ENCODE measurements at places on chromosomes 16 and 17. TPM values are rescaled to one million over a fixed set of nuclear protein-coding genes. Genes with fewer than 3 reads are reported as not detected.

The TIGD7 gene
- 9.2 TPM for total RNA-seq

The BAIAP3 gene
- 0.26 TPM for total RNA-seq

The ALDH3A1 gene
- total RNA-seq: 0.17 TPM

The WNK4 gene
- total RNA-seq: under 0.01 TPM

The CD300LB gene
- total RNA-seq: not detected

The NEUROD2 gene
- not detected for total RNA-seq

DNA sequence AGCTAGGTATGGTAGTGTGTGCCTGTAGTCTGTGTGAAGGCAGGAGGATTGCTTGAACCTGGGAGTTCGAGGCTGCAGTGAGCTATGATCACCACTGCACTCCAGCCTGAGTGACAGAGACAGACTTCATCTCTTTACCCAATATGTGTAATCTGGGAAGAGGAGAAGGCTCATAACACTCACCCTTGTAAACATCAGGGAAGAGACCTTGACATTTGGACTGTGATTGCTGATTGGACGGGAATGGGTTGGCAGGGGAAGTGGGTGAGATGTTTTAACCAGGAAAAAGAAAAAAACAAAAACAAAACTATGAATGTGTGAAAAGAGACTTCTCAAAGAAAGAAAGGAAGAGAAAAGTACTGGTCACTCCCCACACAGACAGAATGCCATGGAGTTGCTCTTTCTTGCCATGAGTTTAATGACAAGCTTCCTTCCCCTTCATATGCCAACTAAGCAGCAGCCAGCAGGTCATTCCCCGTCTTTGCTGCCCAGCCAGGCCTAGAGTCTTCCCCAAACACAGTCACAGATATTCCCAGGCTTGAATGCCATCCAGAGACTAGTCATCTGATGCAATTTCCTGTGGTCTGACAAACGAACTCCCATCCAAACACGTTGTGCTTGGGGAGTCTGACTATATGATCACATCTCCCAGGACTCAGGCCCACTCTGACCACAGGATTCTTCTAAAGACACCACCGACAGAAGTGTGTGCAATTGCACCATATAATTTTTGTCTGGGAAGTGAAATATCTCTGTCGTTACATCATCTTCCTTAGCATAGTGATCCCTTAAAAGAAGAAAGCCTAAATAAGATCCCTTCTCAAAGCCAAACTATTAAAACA, 3.6 kb upstream of the XAF1 start:
- peak; percentile 98 for DNase-seq

- no peak for DNase-seq
Measured at GRCh38 chr16:15947983-15948509, 1.4 kb upstream of the ABCC1 start.

DNA sequence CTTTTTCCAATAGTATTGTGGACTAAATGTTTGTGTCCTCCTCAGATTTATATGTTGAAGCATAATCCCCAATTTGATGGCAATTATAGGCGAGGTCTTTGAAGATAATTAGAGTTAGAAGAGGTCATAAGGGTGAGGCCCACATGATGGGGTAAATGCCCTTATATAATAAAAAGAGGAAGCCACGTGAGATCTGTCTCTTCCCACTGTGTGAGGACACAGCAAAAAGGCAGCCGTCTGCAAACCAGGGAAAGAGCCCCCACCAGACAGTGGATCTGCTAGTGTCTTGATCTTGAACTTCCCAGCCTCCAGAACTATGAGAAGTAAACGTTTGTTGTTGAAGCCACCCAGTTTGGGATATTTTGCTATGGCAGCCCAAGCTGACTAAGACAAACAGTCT, 76.0 kb downstream of the LYRM1 start:
- DNase-seq: no peak

DNA sequence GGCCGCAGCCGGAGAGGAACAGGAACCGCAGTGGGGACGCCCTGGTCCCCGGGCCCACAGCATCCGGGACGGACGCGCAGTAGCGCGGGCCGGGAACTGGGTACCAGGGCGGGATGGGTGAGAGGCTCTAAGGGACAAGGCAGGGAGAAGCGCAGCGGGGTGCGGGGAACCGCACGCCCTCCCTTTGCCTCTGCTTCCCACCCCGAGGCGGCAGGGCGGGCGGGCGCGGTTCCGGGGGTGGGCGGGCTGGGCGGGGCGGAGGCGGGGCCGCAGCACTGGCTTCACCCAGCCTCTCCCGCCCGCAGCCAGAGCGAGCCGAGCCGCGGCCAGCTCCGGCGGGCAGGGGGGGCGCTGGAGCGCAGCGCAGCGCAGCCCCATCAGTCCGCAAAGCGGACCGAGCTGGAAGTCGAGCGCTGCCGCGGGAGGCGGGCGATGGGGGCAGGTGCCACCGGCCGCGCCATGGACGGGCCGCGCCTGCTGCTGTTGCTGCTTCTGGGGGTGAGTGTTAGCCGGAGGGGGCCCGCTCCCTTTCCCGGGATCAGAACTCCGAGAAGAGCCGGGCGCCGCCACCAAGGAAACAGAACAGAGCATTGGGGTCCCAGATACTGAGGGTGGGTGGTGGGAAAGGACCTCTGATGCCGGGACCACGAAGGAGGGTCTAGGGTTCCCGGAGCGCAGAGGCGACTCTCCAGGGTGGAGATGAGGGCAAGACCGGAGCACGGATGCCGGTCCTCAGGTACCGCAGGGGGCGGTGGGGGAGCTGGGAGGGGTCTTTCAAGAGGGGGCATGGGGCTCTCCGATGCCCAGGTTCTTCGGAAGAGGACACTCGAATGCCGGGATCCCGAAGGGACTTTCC, at the start of gene NGFR:
TSS of gene NGFR (plus strand) at position 308 of the 856 bp plus-strand sequence. CDS start at position 433, 125 bp downstream.
- DNase-seq: no peak

- peak; percentile 58 for DNase-seq
Measured at GRCh38 chr17:44345454-44346026, 438 bp downstream of the GRN start.

- no peak for DNase-seq
Measured at GRCh38 chr16:31754998-31755615, 118.5 kb upstream of the ZNF267 start.

- DNase-seq: no peak
Measured at GRCh38 chr17:37220607-37220953, 155.2 kb upstream of the C17orf78 start.

DNA sequence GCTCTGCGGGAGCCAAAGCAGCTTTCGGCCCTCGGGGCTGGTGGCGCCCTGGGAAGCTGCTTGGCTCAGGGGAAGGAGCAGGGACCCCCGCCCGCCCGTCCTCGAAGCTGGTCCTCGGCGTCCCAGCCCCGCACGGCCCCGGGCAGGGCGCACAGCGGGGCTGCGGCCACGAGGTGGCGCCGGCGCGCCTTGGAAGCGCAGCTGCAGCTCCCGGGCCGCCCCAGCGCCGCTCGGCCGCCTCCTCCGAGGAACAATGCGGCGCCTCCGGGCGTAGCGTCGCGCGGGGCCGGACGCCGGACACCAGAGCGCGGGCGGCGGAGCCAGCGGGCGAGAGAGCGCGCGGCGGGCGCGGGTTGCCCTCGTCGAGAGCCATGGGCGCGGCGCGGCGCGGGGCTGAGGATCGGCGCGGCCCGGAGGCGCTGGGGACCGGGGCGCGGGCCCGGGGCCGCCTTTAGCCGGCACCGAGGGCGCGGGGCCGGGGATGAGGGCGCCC, at the start of gene MGAT5B:
TSS of gene MGAT5B (plus strand) at position 229 of the 493 bp plus-strand sequence. CDS start 626 bp downstream, outside the sequence.
- peak; percentile 78 for DNase-seq

GRCh38 chr16:27096375-27096774, 29.6 kb downstream of the C16orf82 start:
- DNase-seq: no peak

DNA sequence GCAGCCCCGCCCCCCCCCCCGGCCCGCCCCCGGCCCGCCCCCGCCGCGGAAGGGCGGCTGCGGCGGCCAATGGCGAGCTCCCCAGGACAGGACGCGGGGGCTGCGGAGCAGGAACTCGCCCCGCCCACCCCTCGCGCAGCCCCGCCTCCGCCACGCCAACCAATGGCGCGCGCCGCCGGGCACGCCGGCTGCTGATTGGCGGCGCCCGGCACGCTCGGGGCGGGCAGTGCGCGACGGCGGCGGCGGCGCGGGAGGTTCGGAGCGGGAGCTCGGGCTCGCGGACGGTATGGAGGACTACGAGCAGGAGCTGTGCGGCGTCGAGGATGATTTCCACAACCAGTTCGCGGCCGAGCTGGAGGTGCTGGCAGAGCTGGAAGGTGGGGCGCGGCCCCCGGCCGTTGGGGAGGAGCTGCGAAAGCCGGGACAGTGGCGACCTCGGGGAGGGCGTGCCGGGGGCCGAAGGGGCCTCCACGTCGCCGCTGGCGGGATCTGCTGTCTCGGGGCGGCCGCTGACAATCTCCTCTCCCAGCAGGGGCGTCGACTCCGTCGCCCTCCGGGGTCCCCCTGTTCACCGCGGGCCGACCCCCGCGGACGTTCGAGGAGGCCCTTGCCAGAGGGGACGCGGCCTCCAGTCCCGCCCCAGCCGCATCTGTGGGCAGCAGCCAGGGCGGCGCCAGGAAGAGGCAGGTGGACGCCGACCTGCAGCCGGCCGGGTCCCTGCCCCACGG, at the start of gene CHTF18:
TSS of gene CHTF18 (plus strand) at position 222 of the 728 bp plus-strand sequence. CDS start at position 287, 65 bp downstream.
- DNase-seq: peak; percentile 89

DNA sequence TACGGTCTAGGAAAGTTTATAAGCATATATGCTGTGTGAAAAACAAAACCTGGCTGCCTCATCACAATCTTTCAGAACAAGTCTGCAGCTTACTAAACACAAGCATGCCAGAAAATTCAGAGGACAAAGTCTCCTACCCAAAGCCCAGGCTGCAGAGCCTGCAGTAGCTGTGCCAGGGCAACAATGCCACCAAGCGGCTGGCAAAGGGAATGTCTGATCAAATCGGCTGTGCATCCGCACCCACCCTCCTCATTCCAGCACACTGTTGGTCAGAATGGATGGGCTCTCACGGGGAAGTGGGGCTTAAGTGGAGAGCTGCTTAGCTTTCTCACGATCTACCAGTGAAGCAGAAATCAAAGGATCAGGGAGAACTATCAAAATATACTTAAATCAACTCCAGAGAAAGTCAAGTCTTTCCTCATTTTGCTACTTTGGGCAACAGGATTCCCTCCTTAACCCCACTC, 73.5 kb downstream of the CYTH1 start:
- peak; percentile 84 for DNase-seq

DNA sequence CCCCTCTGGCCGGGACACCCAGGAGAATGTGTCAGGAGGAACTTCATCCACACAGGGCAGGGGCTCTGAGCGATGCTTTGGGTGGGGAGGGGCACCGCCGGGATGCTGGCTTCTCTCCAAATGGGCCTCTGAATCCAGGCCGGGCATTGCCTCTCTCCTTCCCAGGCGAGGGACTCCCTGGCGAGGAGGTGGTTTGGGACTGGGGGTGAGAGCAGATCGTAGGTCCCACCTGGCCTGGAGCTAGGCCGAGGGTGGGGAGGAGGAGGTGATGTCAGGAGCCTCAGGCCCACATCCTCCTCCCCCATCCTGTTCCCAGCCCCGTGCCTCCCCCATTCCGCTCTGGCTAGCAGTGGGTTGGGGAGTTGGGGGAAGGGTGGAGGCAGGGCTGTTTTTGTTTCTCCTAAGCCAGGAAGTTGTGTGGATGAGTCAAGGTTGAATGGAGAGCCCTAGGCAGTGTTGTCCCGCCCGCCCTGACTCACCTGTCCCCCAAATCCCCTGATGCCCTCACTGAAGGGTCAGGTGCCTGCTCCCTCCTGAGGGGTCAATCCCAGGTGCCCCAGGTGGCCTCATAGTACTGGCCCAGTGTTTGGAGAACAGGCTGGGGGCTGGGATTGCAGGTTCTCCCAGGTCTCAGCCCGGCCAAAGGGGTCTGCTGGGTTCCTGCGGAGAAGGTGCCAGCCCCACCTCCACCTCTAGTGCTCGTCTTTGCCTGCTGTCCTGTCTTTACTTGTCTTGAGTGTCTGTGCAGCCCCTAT, 2.8 kb downstream of the GRB7 start:
- peak; percentile 11 for DNase-seq

DNA sequence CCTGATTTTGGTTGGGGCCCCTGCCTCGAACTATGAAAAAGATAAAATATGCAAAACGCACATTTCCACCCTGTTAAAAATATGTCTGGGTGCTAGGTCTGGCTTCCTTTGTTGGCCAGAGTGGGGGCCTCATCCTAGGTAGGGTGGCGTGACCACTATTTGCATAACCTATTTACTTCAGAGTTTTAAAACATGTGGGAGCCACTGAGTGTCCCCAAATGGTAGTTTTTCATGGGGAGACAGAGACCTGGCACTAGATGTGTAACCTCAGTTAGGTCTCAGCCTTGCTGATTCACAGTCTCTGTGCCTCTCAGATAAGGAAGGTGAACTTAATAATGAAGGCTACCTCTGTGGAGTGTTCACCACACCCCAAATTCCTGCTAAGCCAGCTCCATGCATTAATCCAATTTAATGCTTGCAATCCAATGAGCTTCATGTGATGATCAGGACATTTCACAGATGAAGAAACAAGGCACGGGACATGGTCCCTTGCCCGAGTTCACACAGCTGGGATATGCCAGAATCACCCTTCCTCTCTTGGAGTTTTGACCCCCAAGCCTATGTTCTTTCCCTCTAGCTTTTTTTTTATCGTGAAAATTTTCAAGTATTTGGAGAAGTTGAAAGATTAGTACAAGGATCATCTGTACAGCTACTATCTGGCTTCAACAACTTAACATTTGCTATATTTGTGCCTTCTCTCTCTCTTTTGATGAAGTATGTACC, 103.4 kb downstream of the IRF8 start:
- DNase-seq: no peak

DNA sequence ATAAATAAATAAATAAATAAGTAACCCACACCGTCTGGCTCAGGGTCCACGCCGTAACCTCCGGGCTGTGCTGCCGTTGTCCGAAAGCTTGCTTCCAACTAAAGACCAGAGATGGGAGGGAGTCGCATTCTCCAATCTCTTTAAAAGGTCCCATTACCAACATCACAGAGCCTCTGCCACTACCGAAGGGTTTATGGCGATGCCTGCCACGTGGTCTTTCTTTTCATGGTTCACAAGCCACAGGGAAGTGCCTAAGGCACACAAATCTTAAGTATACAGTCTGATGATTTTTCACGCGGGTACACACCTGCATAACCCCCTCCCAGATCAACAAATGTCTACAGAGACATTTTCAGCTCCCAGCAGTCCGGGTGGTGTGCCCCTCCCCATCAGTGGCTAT, 1.4 kb downstream of the COTL1 start:
- DNase-seq: no peak

Data from fibroblast of lung (primary cell).